ENCODE measurements at places on chromosomes 5 and 9. TPM values are rescaled to one million over a fixed set of nuclear protein-coding genes. Genes with fewer than 3 reads are reported as not detected.
A peak's percentile ranks its signal among the peaks of the same experiment; 100 is the strongest.

- no peak for DNase-seq
Observed at GRCh38 chr5:143896516-143896915, 84.6 kb downstream of the HMHB1 start.

- DNase-seq: no peak
Observed at GRCh38 chr5:99037668-99038067, 108.9 kb upstream of the CHD1 start.

DNA sequence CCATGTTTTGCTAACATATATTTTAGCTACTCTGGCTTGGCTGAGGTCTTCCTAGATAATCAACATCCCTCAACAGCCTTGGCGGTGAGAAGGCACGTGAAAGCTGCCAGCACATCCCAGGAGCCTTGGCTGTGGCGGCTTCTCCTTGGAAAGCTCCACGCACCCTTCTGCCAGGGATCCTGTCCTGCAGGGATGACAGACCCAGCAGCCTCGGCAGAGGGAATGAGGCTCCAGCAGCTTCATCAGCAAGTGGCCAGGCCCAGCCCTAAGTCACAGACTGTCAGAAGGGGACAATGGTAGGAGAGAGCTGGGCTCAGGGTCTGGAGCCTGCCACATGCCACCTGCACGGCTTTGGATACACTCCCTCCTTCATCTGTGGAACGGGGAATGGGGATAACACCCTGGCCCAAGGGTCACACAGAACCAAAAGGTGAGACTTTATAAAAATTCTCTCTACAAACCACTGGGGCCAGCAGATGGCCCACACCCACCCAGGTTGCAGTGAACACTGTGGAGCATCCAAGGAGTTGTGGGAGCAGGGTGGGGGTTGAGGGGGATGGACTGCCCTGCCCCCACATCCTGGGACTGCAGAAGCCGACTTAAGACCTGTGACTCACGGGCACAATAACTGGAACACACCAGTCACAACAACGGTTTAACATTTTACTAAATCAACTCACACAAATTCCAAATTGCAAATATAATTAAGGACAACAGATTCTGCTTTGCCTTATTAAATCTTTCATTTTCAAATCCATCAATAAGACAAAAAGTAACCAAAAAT is 65.1 kb downstream of the MACROH2A1 start:
- DNase-seq: no peak

DNA sequence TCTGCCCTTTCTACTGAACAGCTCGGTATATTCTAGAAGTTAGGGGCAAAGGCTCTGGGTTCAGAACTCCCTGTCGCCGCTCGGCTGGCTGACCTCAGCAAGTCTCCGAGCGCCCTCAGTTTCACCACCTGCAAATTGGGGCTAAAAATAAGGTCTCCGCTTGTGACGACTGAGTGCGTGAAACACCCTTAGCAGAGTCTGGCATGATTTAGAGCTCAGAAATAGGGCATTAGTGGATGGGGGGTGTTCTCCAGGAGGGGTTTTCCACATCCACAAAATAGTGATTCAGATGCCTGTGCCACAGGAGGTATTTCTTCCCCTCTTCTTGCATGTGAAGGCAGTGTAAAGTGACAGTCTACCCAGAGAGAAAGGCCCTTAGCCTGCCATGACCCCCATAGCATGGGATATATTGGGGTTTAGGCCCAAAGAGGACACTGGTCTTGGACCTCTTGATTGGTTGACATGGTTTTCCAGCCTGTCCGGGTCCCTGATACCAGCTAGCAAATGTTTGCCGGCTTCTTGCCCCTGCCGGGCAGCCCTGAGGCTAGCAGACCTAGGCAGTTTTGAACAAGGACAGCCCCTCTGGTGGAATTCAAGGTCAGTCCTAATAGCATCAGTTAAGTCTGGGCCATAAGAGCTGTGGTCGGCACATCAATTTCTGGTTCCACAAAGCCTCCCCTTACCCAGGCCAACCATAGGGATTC is 1.4 kb downstream of the ERGIC1 start:
- DNase-seq: no peak

DNA sequence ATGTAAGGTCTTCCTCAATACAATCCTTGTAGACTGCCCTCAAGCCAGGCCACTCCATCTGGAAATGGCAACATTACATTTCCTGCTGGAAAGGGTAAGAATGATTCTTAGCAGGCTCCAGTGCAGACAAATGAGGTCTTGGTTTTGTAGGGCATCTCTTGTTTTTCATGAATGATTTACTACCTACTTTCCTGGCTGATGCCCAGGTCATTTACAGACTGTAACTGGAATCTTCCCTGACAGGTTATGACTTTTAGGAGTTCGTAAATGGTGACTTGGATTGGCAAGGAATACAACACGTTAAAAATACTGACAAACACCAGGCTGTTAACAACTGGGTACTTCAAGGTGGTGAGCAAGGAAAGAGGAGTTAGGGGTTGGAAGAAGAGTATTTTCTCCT is 510.5 kb upstream of the TNC start:
- no peak for DNase-seq

- peak; percentile 49 for DNase-seq
Observed at GRCh38 chr9:116360016-116360415, 206.4 kb downstream of the PAPPA start.

DNA sequence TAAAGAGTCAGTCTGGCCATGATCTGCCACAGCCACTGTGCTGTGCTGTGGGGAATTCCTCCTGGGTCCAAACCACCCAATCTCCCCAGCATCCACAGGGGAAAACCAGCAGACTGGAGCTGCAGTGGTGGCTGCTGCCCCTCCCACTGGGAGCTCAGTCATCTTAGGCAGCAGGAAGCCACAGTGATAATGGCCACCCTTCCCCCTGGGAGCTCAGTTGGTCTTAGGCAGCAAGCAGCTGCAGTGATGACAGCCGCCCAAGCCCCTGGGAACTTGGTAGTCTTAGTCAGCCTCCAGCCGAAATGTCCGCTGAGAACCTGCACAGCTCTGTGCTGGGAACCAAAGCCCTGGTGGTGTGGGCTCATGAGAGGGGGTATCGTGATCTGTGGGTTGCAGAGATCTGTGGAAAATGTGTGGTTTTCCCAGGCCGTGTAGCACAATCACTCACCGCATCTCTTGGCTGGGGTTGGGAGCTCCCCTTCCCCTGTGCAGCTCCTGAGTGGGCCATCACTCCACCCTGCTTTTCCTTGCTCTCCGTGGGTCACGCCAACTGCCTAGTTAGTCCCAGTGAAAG is 38.4 kb upstream of the SMIM15 start:
- DNase-seq: no peak

DNA sequence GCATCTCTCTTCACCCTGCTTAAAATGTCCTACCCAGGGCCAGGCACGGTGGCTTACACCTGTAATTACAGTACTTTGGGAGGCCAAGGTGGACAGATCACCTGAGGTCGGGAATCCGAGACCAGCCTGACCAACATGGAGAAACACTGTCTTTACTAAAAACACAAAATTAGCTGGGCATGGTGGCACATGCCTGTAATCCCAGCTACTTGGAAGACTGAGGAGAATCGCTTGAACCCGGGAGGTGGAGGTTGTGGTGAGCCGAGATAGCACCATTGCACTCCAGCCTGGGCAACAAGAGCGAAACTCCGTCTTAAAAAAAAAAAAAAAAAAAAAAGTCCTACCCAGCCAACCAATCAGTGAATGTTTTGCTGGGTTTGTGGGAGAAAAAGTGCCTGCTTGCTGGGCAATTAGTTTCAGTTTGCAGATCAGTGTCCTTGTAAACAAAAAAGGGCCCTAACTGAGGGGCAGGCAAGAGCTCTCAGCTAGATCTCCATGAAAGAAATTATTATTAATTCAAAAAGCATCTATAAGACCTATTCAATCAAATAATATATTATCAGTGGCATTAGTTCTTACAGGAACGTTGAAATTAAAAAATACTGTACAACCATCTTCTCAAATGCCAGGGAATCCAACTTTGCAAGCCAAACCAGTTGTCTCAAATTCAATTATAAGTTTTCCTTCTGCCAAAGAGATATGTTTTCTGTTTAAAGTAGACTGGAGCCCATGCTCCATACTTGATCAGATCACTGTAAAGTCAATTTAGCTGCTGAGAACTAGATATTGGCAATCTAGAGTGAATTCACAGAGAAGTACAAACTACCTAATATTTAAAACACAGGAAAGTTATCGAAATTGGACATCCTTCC is 3.9 kb downstream of the MEGF9 start:
- DNase-seq: peak; percentile 56

DNA sequence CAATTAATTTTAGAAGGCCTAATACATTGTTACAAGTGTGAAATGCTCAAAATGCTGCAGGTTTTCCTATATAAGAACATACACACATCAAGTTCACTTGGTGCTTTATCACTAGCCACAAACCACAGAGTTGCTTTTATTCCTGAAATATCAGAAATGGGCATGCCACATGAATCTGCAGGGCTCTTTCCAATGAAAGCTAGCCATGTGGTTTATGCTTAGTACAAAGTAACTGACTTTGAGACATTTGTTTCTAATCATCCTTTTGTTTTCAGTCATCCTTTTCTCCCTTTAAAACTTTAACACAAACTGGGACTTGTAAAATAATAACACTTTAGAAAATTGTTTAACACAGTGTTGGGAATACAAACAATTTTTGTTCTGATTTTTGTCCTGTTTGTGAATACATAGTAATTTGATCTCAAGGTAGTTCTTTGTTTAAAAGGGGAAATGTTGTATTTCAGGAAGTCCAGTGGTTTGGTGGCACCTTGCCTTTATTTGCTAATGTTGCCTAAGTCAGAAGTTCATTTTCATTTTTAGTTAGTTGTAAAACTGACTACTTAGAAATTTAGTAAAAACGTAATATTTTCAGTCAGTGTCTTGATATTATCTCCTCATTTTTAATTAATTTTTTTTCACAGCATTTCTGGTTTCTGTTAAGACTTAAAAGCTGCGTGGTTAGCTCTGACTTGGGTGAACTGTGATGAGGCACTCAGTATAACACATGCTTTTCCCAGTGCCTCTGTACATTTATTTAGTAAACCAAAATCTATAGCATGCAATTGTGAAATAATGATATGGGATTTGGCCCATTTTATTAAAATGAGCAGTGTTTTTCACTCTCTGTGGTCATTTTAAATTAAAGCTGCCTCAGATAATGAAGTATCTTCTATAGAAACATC is 18.6 kb downstream of the PRDM6 start:
- DNase-seq: peak; percentile 56

- DNase-seq: no peak
Observed at GRCh38 chr5:139634028-139634325, 14.2 kb upstream of the CXXC5 start.

DNA sequence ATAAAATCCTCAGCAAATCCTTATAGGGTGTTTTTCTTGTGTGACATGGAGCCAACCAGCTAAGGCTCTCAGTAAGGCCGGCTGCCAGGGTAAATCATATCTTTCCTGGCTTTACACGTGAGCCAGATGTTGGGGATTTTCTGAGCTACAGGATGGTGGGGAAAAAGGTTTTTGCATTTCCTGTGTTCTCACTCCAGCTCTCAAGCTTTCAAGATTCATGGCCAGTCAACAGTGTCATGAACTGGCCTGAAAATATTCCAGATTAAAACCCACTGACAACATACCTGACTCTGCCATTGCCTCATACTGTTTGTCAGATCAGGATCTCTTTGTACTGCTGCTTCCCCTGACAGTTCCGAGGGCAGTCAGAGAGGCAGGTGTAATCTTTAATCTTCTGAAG is 306.9 kb downstream of the GLIS3 start:
- no peak for DNase-seq

DNA sequence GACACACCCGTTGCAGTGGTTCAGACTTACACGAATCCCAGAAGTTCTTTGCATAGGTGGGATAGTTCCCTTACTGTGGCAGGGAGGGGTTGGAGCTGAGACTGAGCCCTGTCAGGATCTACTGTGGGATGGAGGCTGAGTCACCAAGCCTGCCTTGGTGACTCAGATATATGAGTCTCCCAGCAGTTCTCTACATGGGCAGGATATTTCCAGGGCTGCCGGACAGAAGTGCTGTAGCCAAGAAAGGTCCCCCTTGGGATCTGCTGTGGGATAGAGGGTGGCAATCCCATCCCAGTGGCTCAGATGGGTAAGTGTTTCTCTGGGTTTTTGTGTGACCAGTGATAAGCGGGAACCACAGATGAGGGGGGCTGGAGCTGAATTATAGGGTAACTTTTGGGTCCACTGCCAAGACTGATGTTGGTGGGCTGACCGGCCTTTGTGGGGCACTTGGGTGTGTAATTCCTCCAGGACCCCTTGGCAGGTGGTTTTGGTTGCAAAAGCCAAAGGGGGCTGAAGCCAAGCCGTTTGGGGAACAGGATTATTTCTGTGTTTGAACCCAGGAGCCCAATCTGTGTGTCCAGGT is 18.7 kb downstream of the XRCC4 start:
- no peak for DNase-seq

- DNase-seq: no peak
Observed at GRCh38 chr5:61339764-61340163, 7.7 kb downstream of the ZSWIM6 start.

ORM1 gene
- 278 TPM for polyA plus RNA-seq

TDRD7 gene
- 6.8 TPM for polyA plus RNA-seq

BTNL9 gene
- 54.5 TPM for polyA plus RNA-seq

RFX3 gene
- 3.3 TPM for polyA plus RNA-seq

All from lung (tissue), 17 donors.